ENCODE measurements at places on chromosomes 2 and 18.

GRCh38 chr2:203797712-203798111 is 69.9 kb upstream of the CTLA4 start:
- peak; percentile 79 for DNase-seq

DNA sequence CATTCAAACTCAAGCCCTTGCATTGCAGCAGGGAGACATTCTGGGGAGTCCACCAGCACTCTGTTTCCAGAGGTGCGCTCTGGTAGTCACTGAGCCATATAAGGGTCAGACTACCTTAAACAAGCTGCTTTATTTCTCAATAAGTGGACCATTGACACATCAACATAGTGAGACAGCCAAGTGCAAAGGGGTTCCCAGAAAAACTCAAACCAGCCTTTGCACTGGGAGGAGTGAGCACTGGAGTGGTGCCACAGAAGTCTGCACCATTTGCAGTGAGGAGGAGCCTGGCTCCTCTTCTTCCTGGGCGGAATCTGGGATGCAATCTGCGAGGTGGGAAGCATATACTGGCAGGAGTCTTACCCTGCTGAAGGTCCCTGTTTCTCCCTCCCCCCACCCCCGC is 86.4 kb downstream of the OSR1 start:
- no peak for DNase-seq

DNA sequence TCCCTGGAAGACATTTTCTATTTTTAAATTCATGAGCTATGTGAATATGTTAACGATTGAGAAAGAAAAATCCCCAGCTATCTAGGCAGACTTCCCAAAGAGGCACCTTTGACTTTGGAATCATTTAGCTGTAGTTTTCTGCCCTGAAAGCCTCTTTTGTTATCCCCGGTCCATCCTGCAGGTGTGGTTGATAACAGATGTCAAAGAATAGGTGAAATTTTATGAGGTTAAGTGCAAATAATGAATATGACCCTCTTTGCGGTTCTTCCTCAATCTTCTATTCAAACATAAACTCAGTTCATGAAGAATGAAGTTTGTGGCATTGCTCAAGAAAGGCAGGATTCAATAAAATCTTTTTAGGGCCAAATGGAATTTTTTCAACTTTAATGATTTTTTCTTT is 51.6 kb upstream of the ATP8B1 start:
- no peak for DNase-seq

DNA sequence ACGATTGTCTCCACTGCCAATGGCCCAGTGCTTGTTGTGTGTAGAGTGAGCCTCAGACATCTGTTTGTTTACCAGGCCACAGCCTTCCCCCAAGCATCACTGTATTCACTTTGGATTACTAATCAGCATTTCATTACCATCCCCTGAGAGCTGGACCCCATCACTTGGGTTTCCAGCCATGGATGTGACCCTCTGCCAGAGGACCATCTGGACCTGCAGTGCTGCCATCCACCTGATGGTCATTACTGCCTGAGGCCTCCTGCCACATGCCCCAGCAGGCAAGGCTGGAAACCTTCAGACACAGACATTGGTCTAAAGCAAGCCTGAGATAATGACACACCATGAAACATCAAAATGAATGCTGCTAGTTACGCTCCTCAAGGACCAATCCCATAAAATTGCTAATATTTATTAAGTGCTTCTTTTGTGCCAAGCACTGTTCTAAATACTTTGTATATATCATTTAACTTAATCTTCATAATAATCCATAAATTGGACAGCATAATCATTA is 2096.3 kb upstream of the CELF4 start:
- no peak for DNase-seq

DNA sequence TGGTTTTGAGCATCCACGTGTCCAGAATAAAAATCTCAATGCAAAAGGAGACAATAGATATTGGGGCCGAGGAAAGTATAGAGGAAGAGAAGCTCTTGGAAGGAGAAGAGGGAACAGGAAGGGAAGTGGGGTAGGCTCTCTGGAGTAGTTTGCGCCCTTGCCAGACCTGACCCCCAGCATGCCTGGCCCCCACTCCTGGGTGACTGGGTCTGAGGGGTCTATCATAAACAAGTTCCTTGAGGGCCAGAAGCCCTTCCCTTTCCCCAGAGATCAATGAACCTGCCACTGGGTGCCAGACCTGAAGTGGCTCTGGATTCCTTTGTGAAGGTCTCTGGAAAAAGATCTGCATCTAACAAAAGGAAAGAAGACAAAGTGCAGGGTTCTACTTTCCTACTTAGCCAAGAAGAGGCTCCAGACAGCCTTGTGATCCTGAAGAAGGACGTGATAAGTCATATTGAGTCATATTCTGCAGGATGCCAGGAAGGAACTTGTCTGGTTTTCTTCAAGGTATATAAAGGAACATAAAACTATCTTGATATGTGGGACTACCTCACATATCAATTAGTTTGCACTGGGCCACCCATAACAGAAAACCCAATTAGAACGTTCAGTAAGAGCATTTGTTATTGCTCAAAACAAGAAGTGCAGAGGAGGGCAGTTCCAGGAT is 18.7 kb upstream of the ATOH8 start:
- DNase-seq, result peak; percentile 68

GRCh38 chr18:574865-575645 is 5.1 kb upstream of the CETN1 start:
- no peak for DNase-seq

Measured in fibroblast of skin of right biceps (primary cell).